ENCODE measurements at places on chromosomes 2 and 18.
A peak's percentile ranks its signal among the peaks of the same experiment; 100 is the strongest.

DNA sequence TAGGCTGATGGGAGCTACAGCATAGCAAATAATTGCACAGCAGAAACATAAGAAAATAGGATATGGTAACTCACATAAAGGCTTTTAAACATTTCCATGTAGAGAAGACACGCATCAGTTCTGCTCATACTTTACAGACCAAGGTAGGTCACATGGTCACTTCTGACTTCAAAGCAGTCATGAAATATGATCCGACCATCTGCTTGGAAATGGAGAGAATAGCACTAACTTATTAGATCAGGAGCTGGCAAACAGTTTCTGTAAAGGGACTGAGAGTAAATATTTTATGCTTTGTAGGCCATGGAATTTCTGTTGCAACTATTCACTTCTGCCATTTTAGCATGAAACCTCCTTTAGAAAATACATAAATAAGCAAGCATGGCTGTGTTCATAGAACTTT lies 936.6 kb upstream of the FANCL start:
- no peak for DNase-seq

DNA sequence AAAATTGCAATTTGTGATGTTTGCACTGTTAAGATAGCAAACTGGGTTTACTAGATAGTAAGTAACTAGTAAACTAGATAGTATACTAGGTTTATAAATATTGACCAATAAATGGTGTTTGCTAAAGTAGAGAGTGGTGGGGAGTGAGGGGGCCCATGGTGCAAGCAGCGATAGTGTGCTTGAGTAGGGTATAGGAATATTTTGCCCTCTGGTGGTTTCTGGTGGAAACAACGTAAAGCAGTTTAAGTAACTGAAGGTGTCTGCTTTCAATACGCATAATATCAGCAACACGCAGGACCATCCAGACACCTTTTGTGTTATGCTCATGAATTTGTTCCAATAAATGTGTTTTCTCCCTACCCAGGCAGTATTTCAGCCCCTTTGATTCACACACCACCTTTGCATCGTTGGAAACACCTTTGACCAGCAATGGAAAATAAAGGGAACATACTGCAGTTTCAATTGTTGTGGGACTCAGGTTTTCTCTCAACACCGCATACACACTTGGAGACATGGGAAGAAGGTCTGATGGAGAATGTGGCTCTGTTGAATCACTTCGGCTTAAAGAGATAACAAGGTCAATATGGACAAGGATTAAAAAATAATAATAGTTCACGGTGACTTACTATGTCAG lies 16.7 kb upstream of the STAT1 start:
- peak; percentile 49 for DNase-seq

GRCh38 chr2:38722271-38723061 lies 28.7 kb downstream of the SRSF7 start:
- DNase-seq, result peak; percentile 41

DNA sequence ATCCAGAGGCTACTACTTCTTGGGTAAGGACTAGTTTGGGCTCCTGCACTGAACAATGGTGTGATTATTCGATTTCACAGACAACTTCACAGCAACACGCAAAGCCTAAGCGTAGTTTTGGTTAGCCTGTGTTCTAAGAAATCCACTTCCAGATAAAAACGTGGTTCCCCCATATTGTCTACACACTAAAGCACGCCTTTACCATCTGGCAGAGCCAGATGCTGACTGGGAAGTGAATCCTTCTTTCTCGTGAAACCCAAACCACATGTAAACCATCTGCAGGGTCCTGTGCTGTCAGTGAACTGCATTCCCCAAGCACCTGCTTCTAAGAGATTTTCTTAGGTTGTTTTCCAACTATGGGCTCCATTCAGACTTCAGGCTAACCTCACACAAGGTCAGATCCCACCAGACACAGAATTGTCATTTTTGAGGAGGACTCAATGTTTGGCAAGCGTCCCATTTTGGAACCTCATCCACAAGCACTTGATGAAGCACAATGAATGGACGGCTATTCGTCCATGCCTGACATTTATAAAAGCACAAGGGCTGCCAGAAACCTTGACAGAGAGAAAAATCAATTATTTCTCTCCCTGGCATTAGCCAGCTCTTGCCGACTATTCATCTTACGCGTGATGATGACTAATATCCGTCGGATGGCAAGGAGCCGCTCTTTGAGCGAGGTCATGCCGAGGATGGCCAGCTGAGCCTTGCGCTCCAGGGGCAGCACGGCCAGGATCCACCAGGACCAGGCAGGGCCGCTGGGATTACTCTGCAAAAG lies 38.4 kb downstream of the LONRF2 start:
- no peak for DNase-seq

GRCh38 chr2:3356799-3357198 lies 20.8 kb downstream of the EIPR1 start:
- no peak for DNase-seq

DNA sequence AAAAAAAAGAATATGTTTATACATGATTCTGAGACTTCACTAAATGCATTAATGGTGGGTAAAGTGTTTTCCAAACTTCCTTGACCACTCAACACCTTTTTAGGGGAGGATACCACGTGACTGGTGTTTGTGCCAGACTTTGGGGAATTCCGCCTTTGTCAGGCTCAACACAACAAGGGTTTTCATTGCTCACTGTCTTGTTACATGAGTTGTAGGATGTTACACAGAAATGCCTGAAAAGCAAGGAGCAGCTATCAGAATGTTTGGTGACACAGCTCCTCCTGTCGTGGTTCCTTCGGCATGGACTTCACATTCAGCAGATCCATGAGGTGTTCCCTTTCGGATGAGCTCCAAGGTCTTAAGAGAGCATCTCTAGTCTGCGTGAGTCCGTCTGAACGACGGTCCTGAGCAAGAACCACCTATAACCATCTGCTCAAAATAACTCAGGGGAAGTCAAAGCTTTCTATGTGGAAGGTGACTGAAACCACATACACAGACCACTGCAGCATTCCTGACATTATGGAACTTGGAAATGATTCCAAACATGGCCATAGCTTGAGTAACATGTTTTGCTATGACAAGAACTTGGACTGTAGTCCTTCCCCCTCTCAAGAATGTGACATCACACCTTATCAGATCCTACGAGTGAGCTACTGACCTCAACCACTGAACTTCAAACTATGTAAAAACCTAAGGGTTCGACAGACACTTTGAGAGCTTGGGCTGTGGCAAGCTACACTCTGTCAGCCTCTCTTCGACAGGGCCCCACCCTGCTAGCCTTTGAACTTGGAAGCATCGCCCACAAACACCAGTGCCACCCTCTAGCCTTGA lies 57.5 kb downstream of the MCFD2 start:
- DNase-seq, result no peak

DNA sequence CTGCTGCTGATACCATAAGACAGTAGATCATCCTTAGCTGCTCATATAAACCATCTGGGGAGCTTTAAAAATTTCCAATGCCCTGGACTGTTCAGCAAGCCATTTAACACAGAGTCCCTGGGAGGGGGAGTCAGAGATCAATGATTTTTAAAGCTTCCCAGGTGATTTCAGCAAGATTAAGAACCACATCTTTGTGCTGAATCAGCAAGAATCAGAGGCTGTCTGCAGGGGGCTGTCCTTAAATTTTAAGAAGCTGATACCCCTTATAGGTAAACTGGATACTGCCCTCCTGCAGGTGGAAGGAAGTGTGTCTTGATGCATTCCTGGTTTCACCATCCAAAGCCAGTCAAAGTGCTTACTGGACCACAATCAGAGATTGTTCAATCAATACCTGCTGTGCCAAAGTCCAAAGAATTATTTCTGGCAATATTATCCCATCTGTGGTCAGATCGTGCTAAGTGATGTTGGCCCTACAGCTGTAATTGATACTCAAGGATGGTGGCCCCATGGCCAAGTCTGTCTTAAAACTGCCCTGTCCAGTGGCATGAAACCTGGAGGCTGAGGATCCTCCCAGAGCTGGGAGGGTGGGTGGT lies 72.2 kb downstream of the BCL2L11 start:
- no peak for DNase-seq

DNA sequence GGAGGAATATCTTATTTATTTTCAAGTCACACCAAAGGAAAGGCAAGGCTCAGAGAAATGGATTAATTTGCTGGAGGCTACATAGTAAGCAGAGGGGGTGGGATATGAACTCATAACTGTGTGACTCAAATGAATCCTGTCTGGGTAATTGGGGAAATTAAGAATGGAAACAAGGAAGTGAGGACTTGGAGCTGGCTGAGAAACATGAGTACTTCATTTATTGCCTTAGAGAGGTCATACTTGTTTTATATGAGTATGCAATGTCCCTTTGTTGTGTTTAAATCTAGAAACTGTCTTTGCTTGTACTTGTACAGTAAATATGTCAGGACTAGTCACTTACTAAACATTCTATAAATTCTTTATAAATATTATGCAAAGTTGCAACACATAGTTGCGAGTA lies 2166.7 kb upstream of the PIK3C3 start:
- no peak for DNase-seq

DNA sequence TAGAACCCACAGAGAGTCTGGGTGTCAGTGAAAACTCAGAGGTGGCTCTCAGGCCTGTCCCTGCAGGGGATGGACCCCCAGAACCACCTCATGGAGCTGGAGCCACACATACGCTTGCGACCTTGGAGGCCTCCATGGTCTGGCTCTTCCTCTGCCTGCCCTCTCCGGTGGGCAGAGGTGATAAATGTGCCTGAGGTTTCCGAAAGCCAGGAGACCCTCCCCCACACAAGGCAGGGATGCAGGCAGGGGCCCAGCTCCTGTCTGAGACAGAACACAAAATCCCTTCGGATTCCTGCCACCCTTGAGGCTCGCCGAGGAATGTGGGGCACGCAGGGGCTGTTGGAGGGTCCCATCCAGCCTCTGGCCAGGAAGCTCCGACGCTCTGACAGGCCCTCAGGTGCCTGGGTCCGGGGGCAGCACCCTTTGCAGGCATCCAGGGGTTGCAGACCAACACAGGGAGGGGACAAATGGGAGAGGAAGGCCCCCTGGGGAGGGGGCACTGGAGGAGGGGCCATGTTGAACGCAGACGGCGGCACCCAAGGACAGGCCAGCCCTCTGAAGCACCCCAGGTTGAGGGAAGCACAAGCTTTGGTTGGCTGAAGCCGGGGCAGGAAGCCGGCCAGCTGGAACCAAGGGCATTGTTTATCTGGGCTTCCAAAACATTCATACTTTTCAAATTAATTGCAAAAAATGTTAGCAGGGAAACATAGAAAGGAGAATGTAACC lies 4.1 kb upstream of the SNED1 start:
- no peak for DNase-seq

DNA sequence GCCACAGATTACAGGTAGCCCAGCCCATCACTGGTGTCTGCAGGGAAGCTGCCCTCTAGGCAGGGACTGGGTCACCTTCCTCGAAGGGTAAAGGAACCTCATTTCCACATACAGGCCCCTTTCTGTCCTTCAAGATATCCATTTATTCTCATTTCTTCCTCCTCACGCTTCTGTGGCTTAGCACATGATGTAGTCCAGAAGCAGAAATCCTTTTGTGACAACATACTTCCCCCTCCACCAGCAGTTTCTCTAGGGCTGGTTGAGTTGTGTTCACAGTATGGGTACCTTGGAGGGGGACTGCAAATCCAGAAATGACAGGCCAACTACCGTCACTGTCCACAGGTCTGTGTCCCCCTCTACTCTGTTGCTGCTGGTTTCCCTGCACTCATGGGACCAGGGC lies 364.9 kb downstream of the ANAPC1 start:
- no peak for DNase-seq

- DNase-seq, result no peak
Measured at GRCh38 chr2:61423714-61424113, 47.2 kb downstream of the USP34 start.

DNA sequence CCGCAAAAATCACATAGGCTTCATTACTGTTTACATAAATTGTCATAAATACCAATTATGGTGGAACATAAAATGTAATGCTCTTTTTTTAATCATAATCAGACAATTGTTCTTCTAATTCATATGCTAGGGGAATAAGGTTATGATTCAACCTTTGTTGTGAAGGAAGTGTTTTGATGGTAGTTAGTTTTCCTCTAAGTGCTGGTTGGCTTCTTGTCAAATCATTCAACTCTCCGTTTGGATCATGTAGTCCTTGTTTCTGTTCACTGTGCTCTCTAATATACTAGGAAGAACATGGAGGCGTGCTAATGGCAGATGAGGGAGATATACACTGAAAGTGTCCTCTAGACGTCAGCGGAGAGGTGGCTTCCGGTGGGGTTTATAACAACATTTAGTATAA lies 1938.0 kb upstream of the PIK3C3 start:
- no peak for DNase-seq

DNA sequence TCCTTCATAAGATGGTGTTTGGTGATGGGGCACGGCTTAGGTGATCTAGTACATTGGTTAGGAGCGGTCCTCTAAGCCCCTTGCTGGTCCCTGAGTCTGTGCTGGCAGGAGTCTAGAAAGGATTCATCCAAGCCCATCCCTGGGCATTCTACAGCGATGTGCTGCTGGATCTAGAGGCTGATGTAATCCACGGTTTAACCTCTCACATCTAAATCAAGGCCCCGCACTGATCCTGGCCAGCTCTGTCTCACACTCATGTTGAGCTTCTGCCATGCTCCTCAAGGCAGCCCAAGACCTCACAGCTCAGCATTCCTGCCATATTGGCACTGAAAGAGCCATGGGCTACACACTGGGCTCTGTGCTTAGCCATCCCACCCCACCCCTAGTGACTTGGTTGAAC lies 664.8 kb downstream of the STK39 start:
- no peak for DNase-seq

- no peak for DNase-seq
Measured at GRCh38 chr18:24187689-24188088, 48.8 kb downstream of the CABYR start.

GRCh38 chr18:79597831-79598632 lies 81.6 kb upstream of the CTDP1 start:
- DNase-seq, result no peak

DNA sequence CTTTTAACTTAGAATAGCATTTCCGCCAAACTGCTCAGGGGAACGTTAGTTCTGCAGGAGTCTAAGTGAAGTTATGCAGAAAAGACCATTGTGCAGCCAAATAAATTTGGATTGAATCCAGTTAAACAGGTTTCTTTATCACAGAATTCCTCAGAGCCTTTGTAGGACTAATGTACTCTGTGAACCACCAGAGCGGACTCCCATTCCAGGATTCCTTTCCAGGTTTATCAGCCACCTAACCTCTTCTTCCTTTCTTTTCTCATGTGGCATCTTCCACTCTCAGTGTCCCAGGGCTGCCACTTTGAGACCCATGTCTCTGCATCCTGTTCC lies 350.4 kb downstream of the TSN start:
- no peak for DNase-seq

DNA sequence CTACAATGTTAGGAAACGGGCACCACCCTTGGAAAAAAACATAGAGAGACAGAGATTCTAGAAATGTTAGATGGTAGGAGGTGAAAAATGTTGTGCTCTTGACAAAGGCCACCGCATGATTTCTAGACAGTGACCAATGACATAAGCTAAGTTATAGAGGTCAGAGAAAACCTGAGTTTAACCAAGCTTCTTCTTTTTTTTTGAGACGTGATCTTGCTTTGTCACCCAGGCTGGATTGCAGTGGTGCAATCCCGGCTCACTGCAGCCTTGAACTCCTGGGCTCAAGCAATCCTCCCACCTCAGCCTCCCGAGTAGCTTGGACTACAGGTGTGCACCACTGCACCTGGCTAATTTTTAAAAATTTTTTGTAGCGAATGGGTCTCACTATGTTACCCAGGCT lies 13.0 kb downstream of the FER1L5 start:
- DNase-seq, result no peak

- no peak for DNase-seq
Measured at GRCh38 chr2:101330253-101330933, 21.9 kb upstream of the RNF149 start.

All from GM20000 (cell line).